ENCODE measurements at places on chromosomes 16 and 17.

DNA sequence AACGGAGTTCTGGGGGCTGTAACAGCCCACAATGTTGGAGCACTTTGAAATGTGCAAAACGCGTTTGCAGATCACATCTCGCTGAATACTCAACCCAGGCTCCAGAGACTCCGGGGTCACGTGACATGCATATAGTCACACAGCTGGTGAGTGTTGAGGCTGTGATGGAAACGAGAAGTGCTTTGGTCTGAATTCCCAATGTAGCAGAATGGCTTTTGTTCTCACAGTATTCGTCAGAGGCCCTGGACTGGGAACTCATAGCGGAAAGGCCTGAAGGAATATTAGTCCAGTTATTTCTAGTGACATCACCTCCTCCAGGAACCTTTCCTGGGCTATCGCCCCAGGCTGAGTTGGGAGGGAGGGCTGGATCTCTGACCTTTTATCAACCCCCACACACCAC is 95.8 kb upstream of the CRHR1 start:
- DNase-seq = no peak

DNA sequence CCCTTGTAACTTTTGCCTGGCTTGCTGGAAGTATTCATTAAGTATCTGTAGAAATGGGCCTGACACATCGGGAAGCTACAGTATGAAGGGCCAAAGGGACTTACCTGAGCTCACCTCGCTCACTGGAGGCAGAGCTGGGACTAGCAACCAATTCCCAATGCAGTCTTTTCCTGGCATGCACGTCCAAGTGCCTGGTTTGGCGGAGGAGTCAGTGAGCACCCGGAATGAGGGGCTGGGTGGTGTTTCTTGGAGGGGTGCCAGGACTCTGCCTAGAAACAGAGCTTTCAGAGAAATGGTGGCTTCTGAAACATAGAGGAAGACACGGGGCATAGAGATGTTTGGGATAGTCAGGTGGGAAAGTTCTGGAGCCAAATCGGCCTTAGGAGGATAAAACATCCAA is 18.4 kb upstream of the GPRC5C start:
- DNase-seq = no peak

DNA sequence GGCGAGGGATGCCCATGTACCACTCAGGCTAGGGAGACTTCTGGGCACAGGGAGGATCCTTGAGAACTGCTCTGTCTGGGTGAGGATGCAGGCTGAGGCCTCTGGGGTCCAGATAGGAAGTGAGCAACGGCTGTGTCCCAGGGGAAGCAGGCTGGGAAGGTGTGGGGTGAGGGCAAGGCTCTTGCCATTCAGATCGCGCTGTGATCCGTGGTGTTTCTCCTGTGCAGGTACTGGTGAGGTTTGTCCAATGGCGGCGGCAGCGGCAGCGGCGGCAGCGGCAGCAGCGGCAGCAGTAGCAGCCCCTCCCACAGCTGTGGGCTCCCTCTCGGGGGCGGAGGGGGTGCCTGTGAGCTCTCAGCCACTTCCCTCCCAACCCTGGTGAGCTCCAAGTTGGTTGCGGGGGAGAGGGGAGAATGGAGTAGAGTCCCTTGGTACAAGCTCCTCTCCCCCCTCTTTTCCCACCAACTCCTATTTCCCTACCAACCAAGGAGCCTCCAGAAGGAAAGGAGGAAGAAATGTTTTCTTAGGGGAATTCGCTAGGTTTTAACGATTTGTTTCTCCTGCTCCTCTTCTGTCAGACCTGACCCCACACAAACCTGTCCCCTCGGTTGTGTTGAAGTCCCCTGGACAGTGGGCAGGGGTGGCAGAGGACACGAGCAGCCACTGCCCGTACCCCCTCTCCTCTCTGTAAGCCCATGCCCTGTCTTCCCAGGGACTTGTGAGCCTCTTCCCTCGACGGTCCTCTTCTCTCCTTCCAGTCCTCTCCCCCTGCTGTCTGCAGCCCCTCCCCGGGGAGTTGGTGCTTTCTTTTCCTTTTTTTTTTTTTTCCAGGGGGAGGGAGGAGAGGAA is 1.9 kb upstream of the PRRT2 start:
- DNase-seq = no peak

DNA sequence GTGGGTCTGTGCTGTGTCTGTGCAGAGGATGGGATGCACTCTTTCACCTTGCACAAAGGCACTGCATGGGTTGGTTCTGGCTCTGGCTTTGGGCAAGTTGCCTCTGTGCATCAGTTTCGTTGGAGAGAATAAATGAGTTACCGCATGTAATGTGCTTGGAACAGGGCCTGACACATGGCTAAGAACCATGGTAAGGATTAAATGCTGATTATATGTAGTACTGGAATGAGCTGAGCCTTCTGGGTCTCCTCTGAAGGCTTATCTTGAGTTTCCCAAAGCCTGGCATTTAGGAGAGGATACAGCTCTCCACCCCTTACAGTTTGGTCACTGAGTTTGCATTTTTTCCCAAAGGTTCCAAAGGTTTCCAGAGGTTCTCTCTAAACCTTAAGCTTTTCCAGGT is 69.1 kb downstream of the KSR1 start:
- DNase-seq = no peak

- DNase-seq = no peak
Measured at GRCh38 chr16:9625122-9625521, 533.7 kb downstream of the HAPSTR1 start.

DNA sequence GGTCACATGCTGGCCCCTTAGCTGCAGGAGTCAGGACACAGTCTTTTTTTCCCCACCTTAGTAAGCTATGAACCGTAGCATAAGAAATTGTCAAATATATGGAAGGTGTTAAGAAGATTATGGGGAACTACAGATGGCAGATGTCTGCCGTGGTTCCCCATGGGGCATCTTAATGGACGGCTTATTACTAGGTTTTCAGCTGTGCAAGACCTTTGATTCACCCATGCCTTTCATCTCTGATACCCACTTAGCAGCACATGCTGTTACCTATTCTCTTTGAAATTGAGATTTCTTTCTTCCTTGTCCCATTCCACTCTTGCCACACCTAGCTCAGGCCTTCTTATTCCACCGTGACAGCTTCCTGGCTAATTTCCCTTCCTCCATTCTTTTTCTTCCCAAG is 70.7 kb downstream of the RPTOR start:
- no peak for DNase-seq

- DNase-seq = no peak
Measured at GRCh38 chr17:41863074-41863848, 2.0 kb downstream of the KLHL11 start.

DNA sequence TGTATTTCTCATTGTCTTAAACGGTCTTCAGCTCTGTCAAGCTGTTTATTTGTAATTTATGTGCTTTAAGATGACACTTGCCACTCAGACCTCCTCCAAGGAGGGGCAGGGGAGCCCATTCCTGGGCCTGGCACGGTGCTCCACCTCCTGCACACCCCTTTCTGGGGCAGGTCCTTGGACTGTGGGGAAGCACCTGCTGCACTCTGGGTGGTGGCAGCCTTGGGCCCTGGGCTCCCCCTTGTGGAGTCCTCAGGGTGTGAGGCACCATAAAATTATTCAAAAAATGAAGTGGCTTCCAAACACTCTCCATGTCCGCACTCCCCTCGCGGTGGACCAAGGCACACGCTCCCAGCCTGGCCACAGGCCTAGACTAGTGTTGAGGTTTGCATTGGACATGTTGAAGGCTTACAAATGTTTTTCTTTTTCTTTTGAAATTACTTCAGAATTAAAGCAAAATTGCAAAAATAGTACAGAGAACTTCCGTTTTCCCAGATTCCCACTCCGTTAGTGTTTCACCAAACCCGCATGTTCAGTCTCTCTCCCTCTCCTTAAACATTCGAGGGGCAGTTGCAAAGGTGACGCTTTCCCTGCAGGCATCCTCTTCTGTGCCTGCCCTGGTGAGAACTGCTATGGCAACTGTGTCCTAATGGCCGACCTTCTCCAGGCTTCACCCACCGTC is 32.4 kb downstream of the FOXK2 start:
- DNase-seq = peak; percentile 81

- DNase-seq = no peak
Measured at GRCh38 chr16:796296-797119, 4.0 kb downstream of the GNG13 start.

DNA sequence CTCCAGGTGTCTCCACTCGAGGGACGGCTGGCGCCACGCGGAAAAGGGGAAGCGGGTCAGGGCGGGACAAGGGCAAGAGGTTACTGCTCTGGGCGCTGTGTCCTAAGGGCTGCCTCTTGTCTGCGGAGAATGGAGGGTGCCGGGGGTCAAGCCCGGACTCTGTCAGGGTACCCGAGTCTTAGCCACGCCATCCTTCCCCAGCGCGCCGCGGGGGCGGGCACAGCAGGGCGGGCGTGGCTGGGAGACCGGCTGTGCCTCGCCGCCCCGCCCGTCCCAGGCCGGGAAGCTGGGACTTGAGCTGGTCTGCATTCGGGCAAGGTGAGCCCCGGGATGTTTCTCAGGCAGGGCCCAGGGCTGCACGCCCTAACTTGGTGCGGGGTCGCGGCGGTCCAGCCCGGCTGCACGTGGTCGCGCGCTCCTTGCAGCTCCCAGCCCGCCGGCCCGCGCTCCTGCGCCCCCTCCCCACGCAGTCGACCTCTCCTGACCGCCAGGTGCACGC is 6.2 kb upstream of the ACTG1 start:
- DNase-seq = no peak

DNA sequence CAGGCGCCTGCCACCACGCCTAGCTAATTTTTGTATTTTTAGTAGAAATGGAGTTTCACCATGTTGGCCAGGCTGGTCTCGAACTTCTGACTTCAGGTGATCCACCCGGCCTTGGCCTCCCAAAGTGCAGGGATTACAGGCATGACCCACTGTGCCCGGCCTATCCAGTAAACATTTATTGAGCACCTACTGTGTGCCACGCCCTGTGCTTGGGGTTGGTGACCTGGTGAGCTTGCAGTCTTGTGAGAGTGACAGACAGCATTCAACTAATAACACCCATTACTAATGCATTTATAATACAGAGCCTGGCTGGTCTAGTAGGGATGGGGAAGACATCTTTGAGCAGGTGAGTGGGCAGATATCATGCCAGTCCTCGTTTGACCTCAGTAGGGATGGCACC is 113.1 kb downstream of the SOCS1 start:
- DNase-seq = no peak

GRCh38 chr16:11755022-11755760 is 12.5 kb upstream of the TXNDC11 start:
- no peak for DNase-seq

DNA sequence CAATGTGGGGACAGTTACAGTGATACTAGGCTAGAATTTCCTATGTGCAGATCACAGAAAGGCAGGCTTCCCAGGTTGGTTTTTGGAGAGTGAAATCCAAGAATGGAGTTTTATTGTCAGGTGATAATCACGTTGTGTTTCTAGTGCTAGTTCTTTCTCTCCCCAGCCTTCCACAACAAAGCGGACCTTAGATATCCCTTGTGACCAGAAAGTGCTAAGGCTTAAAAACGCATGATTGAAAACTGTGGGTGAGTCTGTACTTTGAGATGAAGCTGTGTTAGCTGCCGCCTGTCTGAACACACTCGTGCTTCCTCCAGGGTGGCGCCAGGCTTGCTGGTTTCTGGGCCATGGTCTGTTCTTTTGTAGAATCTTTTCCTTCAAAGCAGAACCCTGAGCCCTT is 52.1 kb downstream of the BANP start:
- no peak for DNase-seq

GRCh38 chr17:8708025-8708461 is 36.6 kb downstream of the CCDC42 start:
- DNase-seq = peak; percentile 57
